ENCODE measurements at places on chromosomes 12 and 14. TPM values are rescaled to one million over a fixed set of nuclear protein-coding genes. Genes with fewer than 3 reads are reported as not detected.

NR1H4 gene
- total RNA-seq = not detected

KRT79 gene
- total RNA-seq = not detected

LBHD2 gene
- total RNA-seq = not detected

LRFN5 gene
- total RNA-seq = not detected

DNA sequence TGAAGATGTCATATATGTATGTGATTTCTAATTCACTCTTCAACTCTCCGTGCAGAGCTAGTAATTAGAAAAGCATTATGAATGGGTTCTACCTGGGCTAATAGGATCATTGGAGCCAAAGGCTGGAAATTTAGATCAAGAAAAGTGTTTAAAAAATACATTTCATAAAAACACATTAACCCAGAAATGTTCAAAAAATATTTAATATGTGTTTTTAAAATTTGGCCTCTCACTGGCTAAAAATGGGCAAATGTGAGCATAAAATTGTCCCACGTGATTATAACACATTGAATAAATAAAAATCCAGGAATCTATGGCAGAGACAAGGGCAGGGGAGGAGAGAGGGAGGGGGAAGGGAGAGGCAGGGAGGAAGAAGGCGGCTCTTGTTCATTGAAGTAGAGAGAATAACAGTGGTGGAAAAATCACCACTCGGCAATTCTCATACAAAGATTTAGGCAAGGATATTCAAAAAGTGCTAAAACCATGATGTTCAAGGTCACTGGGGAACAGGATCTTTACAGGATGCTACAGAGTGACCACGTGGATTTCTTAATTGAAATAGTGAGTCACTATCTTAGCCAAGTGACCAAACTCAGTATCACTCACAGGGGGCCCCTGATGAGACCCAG is 38.8 kb downstream of the FBXO21 start:
- no peak for DNase-seq

DNA sequence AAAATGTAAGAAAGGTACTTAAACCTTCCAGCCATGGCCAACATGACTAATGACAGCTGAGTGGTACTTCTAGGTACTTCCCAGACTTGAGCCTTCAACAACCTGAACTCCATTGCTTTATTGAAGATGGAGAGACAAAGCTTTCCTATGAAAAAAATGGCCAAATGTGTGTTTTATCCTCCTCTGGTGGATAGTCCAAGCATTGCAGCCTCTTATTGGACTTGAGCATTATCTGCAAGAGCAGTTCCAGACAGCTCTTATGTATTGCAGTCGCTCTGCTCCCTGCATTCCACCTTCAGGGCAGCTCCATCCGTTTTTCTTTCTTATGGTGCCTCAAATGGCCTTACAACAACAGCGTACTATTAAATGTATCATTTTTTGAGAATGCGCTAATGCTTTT is 588.2 kb downstream of the NRXN3 start:
- DNase-seq = no peak

DNA sequence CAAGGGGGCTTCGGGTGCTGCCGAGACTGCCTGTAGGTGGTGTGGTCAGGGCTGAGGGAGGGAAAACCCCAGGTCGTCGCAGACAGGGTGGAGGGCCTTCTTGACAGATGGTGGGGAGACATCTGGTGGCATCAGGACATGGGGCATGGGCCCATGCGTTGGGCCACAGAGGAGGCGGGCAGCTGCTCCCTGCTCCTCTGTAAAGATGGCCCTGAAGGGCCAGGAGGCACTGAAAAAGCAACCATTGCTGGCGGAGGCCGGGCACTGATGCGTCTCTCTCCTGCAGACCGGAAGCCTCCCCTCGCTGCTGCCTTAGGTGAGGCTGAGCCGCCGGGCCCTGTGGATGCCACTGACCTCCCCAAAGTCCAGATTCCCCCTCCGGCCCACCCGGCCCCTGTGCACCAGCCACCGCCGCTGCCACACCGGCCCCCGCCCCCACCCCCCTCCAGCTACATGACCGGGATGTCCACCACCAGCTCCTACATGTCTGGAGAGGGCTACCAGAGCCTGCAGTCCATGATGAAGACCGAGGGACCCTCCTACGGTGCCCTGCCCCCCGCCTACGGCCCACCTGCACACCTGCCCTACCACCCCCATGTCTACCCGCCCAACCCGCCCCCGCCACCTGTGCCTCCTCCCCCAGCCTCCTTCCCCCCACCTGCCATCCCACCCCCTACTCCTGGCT is 28.8 kb downstream of the CCNK start:
- no peak for DNase-seq

GRCh38 chr14:50718949-50719348 is 50.8 kb upstream of the SAV1 start:
- DNase-seq = no peak

GRCh38 chr12:119783787-119784186 is 93.3 kb downstream of the CIT start:
- no peak for DNase-seq

DNA sequence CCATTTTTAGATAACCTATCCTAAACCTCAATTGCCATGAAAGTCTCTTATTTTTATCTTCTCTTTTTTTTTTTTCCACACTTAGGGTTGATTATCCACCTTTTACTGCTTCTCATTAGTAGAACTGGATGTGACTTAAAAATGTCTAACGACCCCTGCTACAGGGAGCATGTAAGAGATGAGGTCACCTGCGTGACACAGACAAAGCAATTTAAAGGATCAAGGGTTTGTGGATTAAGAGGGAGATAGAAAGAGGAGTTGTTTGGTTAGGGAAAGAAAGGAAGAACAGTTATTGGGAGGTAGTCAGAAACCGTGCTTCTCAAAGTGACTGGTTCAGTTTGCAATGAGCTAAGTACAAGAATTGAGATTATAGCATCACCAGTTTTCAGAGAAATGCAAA is 239.1 kb downstream of the ALX1 start:
- no peak for DNase-seq

DNA sequence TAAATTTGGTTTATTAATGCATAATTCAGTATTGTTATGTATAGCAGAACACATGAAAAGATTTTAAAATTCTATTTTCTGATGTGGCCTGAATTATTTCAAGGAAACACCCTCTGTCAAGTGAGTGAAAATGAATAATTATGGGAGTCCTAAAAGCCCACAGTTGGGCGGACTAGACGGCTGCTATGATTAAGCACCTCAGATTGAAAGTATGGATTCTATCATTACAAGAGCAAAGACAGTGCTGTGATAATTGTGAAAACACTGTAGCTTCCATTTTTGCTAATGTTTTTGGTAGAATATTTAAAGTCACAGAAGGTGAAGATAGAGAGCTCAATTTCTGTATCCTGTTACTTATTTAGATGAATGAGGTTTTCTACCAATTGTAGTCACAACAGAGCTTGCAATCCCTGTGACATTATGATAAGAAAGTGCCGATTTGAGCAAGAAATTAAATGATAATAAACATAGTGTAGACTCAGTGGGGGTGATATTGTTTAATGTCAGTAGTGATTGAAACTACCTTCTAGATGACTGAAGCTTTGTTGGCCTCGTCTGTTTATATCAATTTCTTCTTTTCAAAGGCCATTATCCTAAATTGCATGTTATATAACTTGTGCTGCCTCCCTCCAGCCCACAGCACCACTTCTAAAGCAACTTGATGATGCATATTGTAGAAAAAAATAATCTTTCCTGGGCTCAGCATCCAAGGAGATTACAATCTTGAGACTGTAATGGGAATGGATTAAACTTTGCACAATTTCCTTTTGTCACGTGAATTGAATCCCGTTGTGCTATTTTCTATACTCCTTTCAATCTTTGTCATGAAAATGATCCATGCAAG is 359.8 kb downstream of the BTG1 start:
- no peak for DNase-seq

DNA sequence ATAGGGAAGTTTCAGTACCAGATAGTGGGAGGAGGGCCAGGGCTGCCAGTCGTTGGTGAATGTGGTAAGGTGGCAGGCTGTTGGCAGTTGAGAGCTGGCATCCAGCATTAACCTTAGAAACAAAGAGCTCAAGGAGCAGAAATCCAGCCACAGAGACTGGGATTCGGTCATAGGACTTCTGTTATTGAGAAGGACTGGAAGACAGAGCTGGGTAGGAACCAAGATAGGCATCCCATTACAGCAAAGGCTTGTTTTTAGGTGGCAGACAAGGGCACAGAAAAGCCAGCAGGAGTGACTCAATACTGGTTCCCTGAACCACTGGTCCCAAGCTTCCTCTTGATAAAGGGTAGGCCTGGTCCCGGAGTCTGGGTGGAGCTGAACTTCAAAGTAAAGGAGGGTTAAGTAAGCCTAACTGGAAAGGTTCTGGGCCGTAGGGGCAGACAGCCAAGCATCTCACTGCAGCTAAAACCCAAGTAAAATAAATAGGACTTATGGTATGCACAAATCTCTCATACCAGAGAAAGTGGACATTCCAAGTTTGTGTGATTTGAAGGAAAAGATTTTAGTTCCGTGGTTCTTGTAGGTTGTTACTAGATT is 147.9 kb downstream of the ETV6 start:
- no peak for DNase-seq

DNA sequence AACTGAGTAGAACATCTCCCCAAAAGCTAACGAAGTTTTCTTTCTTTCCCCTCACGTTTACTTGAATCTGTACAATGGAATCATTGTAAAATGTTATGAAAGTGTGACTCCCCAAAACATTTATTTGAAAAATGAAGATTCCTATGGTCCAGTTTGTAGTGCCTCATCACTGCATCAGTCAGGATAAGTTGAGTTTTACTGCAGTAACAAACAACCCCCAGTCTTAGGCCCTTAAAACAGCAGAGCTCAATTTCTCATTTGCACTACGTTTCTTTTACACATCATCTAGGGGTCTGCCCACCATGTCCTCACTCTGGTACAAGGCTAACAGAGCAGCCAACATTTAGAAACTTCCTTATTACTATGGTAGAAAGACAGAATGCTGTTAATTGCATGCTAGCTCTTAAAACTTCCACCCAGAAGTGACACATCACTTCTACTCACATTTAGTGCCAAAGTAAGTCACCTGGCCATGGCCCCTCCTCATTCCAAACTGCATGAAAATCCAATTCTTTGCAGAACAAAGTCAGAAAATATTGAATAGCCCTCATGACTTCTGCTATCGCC is 546.4 kb downstream of the MED13L start:
- no peak for DNase-seq

- DNase-seq = no peak
These were observed 1.4 kb downstream of the RNASE13 start for GRCh38 chr14:21033133-21033698.

GRCh38 chr14:24145690-24146452 is 539 bp downstream of the PSME2 start:
- no peak for DNase-seq

GRCh38 chr12:12885096-12885792 is 6.1 kb upstream of the GPRC5A start:
- DNase-seq = no peak

DNA sequence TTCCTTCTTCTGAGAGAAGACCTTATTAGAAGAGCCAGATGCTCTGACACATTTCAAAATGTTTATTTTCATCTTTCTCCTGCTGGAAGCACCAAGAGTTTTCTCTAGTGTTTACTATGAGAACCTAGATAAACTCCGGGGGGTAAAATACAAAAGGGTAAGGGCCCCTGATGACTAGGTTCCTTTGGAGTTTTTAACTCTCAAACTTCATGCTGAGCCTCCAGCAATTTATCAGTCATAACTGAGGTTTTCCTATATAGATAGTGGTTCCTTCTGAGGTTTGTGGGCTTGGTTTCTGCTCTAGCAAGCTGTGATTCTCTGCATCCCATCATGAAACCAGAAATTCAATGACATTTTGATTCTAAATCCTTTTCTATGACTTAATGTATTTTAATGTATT is 210.9 kb downstream of the LRFN5 start:
- no peak for DNase-seq

DNA sequence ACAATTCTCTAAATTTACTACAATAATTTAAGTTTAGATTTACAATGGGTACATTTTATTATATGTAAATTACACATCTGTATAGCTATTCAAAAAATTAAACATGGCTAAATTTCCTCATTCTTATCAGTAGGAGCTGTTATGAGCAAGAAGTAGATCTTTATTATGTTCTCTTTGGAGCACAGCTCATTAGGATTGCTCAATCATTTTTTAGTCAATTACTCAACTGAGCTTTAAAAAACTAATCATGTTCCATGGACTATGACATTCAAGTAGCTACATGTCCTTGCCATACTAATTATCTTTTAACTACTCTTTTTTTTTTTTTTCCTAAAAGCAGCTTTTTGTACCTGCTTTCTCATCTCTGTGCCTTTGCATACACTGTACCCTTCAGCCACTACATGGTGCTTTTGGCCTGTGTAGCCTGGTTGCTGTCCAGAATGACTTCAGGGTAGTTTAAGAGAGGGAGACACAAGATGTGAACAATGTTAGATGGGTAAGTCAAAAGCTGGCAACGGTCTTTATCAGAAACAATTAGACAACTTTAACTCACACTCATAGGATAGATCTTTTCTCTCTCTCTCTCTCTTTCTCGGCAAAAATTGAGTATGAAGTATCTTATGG is 69.0 kb downstream of the SSPN start:
- no peak for DNase-seq

GRCh38 chr14:71005076-71005475 is 97.8 kb downstream of the PCNX1 start:
- no peak for DNase-seq
